Activated CD8-positive, alpha-beta T cell treated with anti-CD3 and anti-CD28 coated beads for 36 hours (primary cell): ENCODE measurements at places on chromosomes 3 and 15. TPM values are rescaled to one million over a fixed set of nuclear protein-coding genes. Genes with fewer than 3 reads are reported as not detected.

Gene CHRM5
- total RNA-seq, result not detected

- DNase-seq, result no peak
Observed at GRCh38 chr3:65669163-65669875, 369.4 kb downstream of the MAGI1 start.

Gene ITGA11
- total RNA-seq, result 3.6 TPM

Gene CHRFAM7A
- 0.77 TPM for total RNA-seq
